ENCODE measurements at places on chromosomes 1 and 21. TPM values are rescaled to one million over a fixed set of nuclear protein-coding genes. Genes with fewer than 3 reads are reported as not detected.

DNA sequence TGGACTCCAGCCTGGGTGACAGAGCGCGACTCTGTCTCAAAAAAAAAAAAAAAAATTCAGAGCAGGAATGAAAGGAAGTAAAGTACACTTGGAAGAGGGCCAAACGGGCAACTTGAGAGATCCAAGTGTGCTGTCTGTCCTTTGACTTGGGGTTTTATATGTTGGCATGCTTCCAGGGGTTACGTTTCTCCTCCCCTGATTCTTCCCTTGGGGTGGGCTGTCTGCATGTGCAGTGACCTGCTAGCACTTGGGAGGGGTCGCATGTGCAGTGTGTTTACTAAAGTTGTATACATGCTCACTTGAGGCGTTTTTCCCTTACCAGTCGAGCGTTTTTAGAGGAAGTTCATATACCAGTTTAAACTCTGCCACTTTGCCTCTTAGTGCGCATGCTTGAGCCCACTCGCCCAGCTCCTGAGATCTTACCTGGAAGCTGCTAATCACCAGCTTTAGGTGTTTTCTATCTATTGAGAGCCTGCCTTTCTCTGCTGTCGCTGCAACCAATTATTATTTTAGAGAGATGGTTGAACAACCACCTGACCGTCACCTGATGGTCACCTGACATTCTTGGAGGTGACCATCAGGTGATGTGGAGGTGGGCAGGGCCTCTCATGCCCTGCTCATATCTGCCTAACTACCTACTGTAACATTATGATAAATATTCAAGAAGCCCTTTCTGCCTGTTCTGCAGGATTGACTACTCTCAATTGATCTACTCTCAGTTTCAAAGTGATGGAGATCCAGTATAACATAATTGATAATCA, 140.1 kb downstream of the MACF1 start:
- no peaks in the 10 kb centered on the region for H3K4me1 ChIP-seq
- no peak overlapping the region for H3K4me3 ChIP-seq
- H3K27ac ChIP-seq, result no peak overlapping the region
- no peaks in the 10 kb centered on the region for H3K27me3 ChIP-seq
- DNase-seq, result no peak

DNA sequence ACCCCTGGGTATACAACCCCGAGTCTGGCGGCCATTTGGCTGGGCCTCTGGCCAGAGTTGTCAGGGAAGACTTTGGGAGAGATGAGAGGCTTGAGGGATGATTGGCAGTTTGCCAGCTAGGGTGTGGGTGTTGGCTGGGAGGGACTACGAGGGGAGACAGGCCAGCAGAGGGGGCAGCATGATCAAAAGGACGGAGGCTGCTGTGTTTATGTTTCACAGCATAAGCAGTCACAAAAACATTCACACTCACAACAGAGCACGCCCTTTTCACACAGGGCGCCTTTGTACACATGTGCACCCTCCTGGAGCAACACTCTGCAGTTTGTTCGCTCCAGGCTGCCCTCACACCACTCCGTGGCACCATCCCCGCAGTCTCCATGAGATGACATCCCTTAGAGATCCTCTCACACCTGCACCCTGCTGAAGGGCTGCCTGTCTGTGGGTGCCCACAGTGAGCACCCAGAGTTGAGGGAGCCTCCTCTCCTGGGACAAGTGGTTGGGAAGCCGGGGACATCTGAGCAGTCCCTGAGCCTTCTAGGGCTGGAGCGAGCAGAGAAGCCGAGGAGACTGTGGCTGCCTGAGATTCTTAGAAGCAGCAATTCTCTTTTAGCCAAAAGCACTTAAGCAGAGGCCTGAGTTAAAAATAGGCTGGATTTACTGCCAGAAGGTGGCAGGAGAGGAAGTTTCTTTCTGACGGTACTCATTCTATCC, 15.4 kb downstream of the EFNA3 start:
- peak overlapping the region; percentile 64 for H3K27ac ChIP-seq
- H3K36me3 ChIP-seq, result no peaks in the 10 kb centered on the region
- DNase-seq, result peak; percentile 72
- H3K4me1 ChIP-seq, result peaks cover 5% of the 10 kb centered on the region
- H3K27me3 ChIP-seq, result no peaks in the 10 kb centered on the region

DNA sequence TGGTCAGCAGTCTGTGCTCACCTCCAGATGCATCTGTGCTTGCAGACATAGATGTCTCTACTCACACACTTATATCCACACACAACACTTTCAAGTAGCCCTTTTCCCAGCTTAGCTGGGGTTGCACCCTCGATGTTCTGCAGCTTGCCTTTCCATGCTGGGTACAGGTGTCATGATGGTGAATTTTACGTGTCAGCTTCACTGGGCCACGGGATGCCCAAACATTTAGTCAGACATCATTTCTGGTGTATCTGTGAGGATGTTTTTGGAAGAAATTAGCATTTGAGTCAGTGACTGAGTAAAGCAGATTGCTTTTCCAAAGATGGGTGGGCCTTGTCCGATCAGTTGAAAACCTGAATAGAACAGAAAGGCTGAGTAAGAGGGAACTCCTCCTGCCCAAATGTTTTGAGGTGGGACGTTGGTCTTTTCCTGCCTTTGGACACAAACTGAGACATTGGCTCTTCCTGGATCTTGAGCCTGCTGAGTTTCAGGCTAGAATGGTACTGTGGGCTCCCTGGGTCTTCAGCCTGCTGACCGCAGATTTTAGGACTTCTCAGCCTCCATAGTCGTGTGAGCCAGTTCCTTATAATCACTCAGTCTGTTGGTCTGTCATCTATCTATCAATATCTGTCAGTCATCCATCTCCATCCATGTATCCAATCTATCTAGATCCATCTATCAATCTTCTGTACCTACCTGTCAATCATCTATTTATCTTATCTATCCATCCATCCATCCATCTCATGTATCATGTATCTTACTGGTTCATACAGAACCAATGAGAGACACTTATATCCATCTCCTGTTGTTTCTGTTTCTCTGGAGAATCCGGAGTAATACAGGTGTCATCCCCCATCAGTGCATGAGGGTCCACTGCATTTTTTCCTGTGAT, 12.7 kb upstream of the OBSCN start:
- DNase-seq, result no peak
- H3K4me3 ChIP-seq, result no peak overlapping the region
- no peak overlapping the region for H3K27ac ChIP-seq
- H3K27me3 ChIP-seq, result no peaks in the 10 kb centered on the region
- no peaks in the 10 kb centered on the region for H3K4me1 ChIP-seq

CCDC17 gene
- 3.3 TPM for total RNA-seq
